ENCODE measurements at places on chromosomes 2 and 18.

- DNase-seq, result no peak
Observed at GRCh38 chr2:174492963-174493431, 6.2 kb upstream of the GPR155 start.

GRCh38 chr2:190678444-190679162, 29.7 kb downstream of the NAB1 start:
- no peak for DNase-seq

DNA sequence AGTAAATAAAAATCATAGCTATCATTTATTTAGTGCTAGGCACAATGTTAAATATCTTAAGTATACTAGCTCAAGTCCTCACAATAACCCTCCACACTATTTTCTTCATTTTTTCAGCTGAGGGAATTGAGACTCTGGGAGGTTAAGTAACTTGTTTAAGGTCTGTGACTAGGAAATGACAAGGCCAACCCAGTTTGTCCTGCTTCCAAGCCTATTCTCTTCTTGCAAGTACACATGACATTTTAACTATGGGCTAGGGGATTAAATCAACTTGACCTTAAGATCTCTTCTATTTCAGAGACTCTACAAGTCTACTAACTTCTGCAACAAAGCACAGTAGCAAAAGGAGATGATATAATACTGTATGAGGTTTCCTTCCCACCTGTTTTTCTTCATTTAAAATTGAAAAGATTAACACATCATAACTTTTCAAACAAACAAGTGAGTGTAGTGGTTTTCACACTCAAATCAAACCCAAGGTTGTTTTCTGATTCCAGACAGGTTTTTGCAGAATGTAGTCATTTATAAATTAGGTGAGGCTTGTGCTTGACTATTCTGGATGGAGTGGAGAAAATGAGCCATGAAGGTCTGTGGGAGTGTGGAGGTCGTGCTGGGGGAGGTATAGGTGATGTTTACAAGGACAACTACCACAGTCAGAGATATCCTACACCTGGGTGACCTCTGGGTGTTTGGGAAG, 57.0 kb downstream of the CD28 start:
- DNase-seq, result no peak

- DNase-seq, result peak; percentile 97
Observed at GRCh38 chr18:361941-362310, 94.1 kb upstream of the THOC1 start.

GRCh38 chr18:54852780-54853675, 24.8 kb downstream of the RAB27B start:
- peak; percentile 24 for DNase-seq

- no peak for DNase-seq
Observed at GRCh38 chr2:121058852-121059558, 226.0 kb downstream of the TFCP2L1 start.

DNA sequence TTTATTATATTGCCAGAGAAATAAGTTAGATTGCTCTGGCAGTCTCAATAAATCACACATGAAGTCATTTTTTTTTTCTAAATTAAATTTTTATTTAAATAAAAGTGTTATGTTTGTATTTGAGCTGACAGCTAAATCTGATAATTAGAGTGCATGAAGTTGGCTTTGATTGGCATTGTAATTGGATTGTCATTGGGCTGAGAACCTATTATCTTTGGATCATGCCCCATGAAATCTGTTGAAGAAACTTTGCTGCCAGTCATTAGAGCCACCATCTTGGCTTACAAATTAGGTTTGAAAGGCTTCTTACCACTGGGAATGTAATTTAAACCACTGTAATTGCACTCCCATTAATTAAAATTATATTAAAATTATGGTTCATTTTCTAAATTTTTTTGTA, 507.9 kb upstream of the FANCL start:
- DNase-seq, result no peak
